ENCODE measurements at places on chromosomes 1 and 21.

DNA sequence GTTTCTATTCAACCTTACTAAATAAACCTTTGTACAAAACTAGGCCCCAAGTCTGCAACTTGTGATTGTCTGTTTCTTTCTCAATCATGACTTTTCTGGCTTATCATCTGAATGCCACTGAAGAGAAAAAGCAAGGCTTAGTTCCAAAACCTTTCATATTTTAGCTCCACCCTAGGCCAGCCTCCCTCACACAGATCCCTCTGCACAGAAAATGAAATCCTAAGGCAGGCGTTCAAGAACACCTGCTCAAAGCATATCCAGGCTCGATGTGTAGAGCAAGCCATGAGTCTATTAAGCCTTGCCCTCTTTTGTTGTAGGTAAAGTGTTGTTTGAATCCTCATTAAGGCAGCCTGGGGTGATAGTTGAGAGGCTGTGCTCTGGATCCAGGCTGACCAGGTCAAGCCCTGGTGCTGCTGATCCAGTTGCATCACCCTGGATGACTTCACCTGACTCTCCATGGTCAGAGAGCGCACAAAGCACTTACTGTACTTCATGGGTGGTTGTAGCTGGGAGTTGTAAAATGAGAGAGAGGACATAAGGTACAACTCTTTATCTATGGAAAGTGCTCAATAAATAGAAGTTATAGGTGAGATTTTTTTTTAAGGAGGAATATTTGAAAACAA is 39.0 kb downstream of the FYB2 start:
- no peak for DNase-seq

- no peak for DNase-seq
Measured at GRCh38 chr1:173245892-173246291, 38.8 kb upstream of the TNFSF4 start.

- DNase-seq = peak; percentile 40
Measured at GRCh38 chr1:34885405-34886247, 26.1 kb upstream of the SMIM12 start.

GRCh38 chr1:225842074-225842473 is 32.1 kb downstream of the EPHX1 start:
- peak; percentile 19 for DNase-seq

DNA sequence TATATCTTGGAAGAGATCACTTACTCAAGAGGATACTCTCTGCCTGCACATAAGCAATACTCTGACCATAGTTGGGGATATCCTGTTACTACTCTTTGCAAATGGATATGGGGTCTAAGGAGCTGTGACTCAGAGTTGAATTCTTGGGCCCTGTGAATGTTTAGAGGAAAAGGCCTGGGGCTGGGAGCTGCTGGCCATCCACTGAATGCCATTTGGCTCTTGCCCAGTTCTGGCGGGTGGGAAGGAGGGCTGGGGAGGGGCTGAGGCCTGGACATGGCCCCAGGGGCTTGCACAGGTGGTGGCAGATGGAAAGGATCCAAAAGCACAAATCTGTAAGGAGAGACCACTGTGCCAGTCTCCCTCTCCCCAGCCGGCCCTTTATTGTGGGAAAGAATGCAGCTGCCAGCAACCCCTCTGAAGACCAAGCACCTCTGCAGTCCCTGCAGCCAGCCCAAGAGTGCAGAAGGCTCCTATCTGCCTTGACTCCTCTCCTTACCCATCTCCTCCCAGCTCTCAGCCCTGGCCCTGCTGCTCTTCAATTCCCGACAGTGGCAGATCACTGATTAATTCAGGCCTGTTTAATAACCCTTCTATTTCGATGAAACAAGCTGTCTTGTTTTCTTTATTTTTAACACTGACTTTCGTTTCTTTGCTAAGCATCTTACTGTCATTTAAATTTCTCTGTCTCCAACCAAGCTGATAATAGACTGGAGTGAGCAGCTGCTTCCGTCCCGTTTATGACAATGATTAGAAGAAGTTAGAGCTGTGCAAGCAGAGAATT is 12.1 kb downstream of the PLXNA2 start:
- no peak for DNase-seq

DNA sequence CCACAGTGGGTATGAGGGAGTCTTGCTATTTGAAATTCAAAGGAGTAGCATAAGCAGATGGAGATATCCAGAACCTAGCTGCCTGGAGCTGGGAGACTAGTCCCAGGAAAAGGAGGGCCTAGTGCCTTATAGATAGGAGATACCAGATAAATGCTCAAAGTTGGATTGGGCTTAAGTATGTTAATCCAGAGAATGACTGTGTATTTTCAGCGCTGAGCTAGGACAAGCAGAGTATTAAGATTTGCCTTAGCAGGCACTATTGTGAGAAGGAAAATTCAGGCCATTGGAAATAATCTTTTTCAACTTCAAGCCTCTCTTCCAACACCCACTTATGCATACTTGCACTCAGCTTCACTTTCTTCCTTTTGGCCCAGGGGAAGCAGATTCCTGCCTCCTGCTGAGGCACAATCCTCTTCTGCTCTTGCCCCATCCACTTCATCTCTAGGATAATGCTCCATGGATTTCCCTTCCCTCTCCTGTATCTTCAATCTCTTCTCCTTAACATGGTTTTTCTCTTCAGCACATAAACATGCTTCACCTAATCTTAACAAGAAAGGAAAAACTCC is 21.1 kb downstream of the PIK3C2B start:
- no peak for DNase-seq

- no peak for DNase-seq
Measured at GRCh38 chr1:246107516-246108277, 399.4 kb downstream of the SMYD3 start.

GRCh38 chr1:66475940-66476339 is 58.0 kb upstream of the SGIP1 start:
- no peak for DNase-seq

DNA sequence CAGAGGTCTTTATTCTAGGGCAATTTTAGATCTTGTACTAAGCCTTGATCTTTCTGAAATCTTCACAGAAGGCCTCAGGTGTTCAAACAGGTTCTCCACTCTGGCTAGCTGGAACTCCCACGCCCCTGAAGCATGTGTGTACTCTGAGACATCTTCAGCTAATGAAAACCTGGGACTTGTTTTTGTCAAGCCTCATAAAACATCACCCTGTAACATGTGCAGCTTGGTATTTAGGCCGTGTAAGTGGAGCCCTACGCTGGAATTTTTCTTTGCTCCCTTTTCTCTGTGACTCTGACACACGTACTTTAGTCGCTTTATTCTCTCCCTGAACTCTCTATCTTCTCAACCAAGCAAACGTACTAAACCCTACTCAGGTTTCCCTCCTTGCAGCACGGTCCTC is 701.9 kb upstream of the ZP4 start:
- DNase-seq = no peak

DNA sequence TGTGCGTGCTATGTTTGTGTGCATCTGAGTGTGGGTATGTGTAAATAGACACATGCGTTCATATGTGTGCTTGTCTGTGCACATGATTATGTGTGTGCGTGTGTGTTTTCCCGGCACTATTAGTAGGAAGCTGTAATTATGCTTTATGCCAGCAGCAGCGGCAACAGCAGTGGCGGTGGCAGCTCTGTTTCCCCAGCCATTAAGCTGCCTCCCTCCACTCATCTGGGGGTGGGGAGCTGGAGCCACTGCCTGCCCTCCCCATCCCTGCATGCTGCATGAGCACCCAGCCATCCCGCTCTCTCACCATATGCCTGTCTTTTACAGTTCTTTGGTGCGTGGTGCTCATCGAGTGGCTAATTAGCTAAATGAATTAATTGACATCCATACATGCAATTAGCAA is 30.5 kb upstream of the ACOT11 start:
- DNase-seq = no peak

- no peak for DNase-seq
Measured at GRCh38 chr1:59388191-59388590, 91.3 kb downstream of the FGGY start.

DNA sequence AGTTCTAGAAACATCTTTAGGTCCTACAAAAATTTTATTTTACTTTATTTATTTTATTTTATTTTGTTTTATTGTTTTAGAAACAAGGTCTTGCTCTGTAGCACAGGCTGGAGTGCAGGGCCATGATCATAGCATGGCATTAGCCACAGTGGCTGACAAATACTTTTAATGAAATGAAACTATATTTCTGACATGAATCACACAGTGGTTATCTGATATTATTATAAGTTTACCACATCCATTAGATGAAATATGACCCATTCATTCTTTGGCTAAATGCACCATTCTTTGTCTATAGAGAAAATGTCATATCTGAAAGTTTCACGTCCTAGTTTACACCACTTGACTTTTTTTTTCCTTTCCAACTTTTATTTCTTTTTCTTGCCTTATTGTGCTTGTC is 613.4 kb upstream of the ADAMTS5 start:
- DNase-seq = no peak

GRCh38 chr21:40840401-40841125 is 6.4 kb downstream of the DSCAM start:
- no peak for DNase-seq

DNA sequence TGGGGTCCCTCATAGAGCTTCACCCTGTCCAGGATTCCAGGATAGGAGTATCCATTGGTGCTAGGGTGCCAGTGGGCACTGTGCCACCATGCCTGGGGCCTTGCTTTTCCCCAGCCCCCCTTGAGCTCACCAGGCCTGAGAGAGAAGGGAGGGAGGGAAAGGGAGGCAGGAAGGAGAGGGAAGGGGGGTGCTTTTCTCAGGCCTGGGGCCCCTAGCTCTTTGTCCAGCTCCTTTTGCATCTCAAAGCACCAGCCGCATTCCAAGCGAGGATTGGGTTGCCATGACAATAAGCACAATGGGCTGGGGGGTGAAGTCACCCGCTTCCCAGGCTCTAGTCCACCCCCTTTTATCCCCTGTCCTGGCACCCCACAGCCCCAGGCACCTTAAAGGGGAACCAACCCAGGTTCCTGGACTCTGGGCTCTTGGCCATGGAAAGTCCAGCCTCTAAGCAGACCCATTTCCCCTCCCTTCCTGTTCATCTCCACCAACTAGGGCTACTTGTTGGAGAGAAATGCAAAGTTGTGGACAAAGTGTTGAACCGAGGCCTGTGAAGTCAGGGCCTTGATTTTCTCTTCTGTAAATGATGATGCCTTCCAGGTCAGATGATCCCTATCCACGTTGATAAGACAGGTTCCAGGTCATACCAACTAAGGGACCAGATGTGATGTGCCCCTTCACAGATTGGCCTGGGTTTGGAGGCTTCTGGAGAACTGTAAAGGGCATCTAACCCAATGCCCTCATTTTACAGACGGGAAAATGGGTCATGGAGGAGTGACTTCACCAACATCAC is 11.4 kb downstream of the THBS3 start:
- no peak for DNase-seq

GRCh38 chr1:204081164-204081790 is 8.4 kb downstream of the SOX13 start:
- no peak for DNase-seq

GRCh38 chr1:157469752-157470675 is 82.3 kb downstream of the FCRL5 start:
- no peak for DNase-seq

DNA sequence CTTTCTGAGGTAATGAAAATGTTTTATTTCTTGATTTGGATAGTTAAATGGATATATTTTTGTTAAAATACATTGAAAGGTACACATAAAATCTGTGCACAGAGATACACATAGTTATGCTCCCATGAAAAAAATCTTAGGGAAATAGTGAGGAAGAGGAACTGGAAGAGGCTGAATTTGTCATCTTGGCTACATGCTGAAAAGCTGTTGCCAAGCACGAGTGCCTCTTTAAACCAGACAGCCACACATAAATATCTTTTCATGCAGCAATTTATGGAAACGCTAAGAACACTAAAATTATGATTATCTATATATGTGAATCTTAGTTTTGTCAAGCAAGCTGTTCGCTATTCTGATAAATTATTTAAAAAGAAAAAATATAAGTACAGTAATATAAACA is 12.8 kb upstream of the ADAR start:
- DNase-seq = no peak

- no peak for DNase-seq
Measured at GRCh38 chr1:119139857-119140176, 636 bp downstream of the WARS2 start.

GRCh38 chr1:156471496-156472490 is 28.8 kb downstream of the MEF2D start:
- no peak for DNase-seq

DNA sequence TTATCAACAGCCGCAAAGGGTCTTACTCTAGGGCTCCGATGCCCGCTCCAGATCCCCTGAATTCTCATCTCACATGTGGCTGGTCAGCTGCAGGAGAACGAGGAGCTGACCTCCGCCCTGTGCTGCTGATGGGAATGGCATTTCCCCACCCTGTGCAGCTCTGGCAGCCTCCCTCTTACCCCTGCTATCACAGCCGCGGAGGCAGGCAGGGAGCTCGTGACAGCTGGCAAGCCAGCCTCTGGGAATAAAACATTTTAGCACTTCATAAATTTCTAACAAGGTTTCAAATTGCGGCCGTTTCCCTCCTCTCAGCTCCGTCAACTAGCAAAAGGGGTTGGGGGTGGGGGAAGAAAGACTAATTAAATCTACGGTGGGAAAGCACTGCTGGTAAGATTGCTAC is 81.1 kb downstream of the DSCAM start:
- DNase-seq = no peak

- DNase-seq = no peak
Measured at GRCh38 chr1:118303064-118303463, 118.0 kb upstream of the SPAG17 start.

GRCh38 chr1:164922585-164922984 is 363.6 kb downstream of the PBX1 start:
- DNase-seq = no peak

DNA sequence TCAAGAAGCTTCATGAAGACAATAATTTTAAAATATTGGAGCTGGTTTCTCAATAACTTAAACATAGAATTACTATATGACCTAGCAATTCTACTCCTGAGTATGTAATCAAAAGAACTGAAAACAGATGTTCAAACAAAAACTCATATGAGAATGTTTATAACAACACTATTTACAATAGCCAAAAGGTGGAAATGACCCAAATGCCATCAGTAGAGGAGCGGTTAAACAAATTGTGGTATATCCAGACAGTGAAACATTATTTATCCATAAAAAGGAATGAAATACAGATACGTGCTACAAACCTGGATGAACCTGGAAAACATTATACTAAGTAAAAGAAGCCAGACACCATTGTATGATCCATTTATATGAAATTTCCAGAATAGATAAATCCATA is 62.8 kb upstream of the UBE2U start:
- no peak for DNase-seq

DNA sequence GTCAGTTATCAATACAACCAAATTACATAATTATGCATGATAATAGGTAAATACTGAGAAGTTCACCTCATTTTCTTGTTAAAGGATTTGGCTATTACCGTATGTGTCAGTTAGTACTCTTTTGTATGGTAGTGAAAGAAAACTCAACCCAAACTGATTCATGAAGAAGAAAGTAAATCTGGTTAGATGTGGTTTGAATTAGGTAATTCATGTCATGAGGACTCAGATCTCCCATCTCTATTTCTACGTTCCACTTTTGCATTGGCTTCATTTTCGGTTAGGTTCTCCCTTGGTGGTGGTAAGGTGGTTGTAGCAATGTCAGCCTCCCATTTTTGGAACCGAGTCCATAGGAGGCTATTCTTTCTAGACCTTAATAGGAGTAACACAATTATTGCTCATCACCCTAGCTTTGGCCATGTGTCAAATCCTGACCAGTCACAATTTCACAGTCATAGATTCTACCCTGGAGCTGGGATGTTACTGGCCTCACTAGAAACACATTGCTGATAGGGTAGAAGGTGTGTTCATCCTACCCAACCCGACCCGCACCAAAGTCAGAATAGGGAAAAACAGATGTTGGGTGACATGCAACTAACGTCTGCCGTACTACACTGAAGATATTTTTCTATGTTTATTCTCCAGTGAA is 97.6 kb downstream of the OSBPL9 start:
- DNase-seq = no peak
